Muscle of back (tissue), 13 donors: ENCODE measurements at places on chromosomes 7 and 10. TPM values are rescaled to one million over a fixed set of nuclear protein-coding genes. Genes with fewer than 3 reads are reported as not detected.

Gene KCNH2
- 19.5 TPM for polyA plus RNA-seq

Gene MORN4
- polyA plus RNA-seq, result 5.5 TPM

Gene EPO
- polyA plus RNA-seq, result 0.10 TPM

Gene GHRHR
- polyA plus RNA-seq, result 1.4 TPM

Gene VSTM4
- polyA plus RNA-seq, result 40.1 TPM

Gene SPRN
- 3.0 TPM for polyA plus RNA-seq

Gene TFEC
- 1.4 TPM for polyA plus RNA-seq

DNA sequence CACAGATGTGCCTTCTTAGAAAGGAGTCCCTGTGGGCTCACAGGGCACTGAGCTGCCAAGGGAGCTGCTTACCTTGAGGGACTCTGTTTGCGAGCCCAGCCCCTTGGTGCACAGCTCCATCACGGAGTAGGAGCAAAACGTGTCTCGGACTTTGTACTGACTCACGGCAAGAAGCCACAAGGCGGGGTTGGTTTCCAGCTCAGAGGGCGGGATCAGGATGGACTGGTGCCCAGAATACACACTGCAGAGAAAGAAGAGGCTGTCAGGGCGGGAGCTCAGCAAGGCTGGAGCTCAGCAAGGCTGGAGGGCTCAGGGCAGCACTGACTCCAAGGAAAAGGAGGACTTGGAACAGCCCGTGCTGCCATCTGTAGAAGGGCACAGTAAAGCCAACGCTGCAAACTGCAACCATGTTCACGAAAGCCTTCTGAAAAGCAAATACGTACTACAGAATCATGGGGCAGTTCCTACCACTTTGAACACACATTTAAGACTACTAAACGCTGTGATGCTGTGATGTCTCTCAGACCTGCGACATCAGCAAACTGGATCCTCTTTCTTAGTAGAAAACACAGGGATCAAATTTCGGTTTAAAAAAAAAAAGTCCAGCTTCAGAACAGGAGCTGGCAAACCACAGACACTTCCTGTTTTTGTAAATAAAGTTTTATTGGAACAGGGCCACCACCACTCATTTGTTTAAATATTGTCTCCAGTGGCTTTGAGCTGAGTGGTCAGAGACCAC lies 194.3 kb downstream of the ZMYND11 start:
- DNase-seq, result peak; percentile 96

DNA sequence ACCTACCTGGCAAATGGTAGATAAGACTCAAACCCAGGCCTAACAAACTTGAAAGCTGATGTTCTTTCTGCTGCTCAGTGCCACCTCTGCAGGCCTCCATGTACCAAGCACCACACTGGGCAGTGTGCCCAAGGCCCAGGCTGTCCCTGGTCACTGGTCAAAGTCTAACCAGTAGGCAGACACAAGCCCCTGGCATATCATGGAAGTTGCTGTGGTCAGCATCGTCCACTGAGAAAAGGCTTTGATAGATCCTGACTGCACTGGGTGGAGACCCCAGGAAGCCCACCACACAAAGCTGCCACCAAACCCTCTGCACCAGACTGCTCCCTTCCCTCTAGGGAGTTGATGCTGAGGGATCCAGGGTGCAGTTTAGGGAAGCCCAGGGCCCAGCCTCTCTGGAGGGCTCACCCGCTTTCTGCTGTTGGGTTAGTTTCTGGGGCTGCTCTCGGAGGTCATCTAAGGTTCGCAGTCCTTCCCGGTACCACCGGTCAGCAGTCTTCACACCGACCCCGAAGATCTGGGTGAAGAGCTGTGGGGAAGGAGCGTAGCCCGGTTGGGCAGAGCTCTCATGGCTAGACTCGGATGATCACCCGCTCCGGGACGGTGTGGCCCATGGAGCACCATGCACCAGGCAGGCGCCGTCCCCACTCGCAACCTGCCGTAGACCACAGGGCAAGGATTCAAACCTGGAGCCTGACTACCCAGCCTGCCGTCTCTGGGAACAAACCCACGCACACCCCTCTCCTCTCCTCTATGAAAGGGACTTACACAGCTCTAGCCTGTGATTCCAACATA lies 6.0 kb downstream of the POLM start:
- no peak for DNase-seq

GRCh38 chr7:150959739-150960734 lies 18.1 kb downstream of the KCNH2 start:
- DNase-seq, result no peak

GRCh38 chr10:3146289-3146688 lies 26.3 kb downstream of the PITRM1 start:
- DNase-seq, result no peak

DNA sequence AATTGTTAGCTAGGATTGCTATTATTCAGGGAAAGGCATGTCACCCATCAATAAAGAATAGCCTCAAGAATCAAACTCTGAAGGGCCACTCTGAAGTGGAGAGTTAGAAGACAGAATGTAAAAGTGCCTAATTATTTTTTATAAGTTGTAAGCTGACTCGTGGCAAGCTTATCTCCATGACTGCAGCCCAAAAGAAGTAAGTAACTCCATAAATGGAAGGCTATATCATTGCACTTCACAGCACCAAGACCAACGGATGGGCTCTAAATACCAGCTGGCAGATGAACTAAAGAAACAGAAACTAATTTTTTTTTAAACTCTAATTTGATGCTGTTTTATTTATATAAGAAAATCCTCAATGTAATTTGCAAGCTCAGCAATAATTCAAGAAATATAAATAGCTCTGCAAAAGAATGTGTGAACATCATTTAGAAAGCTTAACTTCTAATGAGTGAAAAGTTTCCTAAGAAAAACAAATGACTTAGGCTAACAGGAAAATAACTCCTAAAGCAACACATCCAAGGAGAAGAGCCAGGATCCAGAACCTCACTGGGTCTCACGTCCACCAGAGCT lies 165.5 kb downstream of the SNX13 start:
- no peak for DNase-seq

DNA sequence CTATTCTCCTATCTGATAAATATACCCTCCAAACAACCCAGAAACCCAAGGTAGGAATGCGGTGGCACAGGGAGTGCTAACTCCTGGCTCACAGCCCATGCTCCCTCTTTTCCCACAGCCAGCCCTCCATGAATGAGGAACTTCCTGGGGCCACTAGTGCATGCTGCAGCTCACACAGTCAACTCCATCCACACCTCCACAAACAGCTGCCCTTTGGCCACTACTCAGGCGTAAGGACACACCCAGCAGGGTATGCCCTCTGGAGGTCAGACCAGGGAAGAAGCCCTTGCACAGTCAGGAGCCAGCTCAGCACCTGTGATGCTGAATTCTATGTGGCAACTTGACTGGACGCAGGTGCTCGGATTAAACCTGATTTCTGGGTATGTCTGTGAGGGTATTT lies 85.2 kb upstream of the PIK3CG start:
- no peak for DNase-seq

- DNase-seq, result no peak
Measured at GRCh38 chr7:153413199-153413539, 639.0 kb upstream of the DPP6 start.

DNA sequence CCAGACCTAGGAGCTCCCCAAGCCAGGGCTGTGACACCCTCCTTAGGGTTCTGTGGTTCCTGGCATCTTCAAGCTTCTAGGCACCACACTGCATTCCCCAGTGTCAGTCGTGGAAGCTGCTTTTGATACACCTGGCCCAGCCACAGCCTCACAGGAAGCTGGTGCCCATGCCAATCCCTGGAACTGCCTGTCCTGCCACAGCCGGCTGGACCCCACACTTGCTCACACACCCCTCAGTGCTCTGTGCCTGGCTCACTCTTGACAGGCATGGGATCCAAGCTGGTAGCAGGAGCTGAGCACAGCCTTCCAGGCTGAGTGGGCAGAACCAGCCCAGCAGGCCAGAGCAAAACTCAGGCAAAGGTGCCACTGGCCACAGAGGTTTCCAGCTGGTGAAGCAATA lies 21.8 kb downstream of the LRRC72 start:
- no peak for DNase-seq

DNA sequence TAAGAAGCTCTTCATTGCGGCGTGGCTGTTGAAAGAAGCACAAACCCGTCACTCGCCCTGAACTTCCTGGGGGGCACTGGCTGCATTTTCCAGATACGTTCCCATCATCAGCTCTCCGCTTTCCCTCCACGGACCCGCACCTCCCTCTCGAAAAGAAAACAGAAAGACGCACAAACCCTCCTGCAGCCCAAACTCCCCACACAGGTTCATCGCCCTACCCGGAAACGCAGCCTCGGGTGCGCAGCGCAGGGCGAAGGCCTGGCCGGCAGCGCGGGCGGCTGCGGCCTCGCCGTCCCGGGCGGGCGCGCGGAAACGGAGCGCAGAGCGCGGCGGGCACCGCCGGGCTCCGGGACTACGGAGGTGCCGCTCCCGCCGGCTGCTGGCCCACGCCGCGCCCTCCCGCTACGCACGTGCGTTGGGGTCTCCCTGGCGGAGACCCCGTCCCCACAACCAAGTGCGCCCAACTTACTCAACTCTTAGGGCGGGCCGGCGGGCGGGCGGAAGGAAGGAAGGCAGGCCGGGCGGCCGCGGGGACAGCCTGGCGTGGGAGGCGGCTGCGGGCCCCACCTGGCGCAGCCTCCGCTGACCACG lies 822 bp downstream of the ZNF800 start:
- no peak for DNase-seq

DNA sequence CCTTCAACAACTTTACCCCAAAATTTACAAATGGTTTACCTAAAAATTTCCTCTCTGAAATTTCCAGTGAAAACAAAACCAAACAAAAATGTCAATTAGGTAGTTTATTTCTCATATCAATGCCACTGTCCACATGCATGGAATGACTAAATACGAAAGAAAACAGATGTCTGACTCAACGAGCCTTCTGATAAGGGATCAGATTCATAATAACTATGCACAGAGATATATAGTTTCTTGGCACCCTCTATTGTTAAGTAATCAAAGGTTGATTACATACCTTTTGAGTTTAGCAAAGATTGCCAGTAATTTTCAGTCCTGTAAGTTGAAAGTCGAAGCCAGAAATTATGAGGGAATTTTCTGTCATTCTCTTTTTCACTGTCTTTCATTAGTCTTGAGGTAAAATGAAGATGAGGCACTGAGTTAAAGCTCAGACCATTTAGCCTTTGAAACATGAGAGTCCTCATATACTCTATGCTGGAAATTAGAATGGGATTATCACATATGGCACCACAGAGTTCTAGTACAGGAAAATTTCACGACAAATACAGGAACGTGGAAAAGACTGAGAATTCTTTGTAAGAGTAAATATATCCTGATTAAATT lies 519.1 kb upstream of the ANKRD30A start:
- no peak for DNase-seq

DNA sequence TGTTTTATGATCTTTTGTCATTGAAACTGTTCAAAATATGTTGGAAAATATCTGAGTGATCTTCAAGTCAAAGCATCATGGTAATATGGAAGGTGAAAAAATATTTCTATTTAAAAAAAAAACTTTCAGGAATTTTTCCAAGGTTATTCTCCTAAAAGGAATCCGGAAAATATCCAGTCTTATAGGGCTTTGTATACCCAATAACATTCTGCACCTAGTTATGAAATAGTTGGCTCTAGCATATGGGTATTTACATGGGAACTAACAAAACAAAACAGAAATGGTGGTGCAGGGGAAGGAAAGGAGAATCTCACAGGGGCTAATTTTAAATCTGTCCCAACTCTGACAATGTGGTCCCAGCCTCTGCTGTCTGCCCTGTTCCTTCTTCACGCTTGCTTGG lies 167.1 kb upstream of the RHEB start:
- DNase-seq, result no peak

DNA sequence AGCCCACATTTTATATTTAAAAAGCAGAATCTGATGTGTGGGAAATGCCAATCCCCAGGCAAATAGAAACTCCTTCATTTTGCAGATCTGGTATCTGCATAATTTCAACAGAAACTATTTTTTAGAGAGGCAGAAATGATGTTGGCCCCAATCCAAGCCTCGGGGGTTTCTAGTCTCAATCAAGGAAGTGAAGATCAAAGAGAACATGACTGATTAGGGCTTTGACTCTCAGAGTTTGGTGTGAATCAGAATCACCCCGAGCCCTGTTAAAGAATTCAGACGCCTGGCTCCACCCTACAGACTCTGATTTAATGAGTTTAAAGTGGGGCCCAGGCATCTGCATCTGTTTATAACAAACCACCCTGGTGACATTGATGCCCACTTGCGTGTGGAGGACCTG lies 36.7 kb upstream of the UBE2H start:
- DNase-seq, result no peak

GRCh38 chr10:11110539-11110938 lies 92.9 kb downstream of the CELF2 start:
- DNase-seq, result no peak

DNA sequence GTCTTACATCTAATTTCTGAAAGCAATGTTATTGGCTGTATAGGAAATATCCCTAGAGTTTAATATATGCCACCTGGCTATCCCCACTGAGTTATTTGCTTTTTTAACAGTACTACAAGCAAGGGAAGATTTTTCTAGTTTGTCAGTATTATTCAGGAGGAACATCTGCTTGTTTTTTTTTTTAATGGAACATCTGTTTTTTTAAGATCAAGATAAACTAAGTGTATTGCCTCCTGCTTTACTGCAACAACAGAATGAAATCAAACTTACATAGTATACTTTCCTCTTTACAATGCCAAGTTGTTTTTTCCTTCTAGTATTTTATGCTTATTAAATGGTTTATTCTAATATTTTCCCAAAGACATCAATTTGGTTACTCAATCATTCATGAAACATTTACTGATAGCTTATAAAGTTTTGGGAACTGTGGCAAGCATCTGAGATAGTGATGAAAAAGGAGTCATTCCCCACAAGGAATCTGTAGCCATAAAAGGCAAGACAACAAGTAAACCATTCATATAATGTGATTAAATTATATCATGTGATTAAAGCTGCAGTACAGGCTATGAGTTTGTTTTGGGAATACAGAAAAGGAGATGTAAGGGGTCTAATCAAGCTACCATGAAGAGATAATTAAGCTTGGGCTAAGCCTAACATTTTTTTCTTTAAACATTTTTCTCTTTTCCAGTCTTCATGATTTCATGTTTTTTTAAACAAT lies 17.4 kb downstream of the MTPN start:
- DNase-seq, result no peak

DNA sequence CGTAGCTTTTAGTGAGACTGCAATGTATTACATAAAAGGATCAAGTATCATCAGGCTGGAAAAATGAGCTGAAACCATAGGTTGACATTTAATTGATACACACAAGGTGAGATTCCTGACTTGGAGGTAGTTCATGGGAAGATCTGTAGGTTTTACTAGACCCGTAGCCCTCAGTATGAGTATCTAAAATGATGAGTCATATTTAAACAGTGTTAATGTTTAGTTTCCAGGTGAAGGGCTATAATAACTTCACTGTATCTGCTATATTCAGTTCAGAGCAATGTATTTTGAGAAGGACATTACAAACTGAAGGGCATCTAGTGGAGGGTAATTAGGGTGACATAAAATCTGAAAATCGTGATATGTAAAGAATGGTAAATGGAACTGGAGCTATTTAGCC lies 35.0 kb downstream of the ENTPD1 start:
- no peak for DNase-seq

- no peak for DNase-seq
Measured at GRCh38 chr7:115066050-115066449, 144.2 kb downstream of the MDFIC start.

DNA sequence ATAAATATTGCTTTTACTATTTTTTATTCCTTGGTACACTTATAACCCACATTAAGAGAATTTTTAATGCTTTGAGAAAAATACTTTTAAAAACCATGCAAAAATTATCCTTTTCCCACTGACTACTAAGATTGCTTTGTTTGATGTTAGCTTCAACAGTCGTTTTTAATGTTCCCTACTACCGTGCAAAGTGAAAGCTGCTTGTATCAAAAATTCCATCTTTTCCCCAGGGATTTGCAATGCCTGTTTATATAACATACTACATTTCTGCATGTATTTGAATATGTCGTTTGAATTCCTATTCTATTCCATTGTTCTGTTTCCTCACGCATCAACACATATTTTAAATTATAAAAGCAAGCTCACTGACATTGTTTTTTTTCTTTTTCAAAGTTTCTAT lies 54.4 kb downstream of the TFPI2 start:
- peak; percentile 29 for DNase-seq
